ENCODE measurements at places on chromosomes 3 and 15. TPM values are rescaled to one million over a fixed set of nuclear protein-coding genes. Genes with fewer than 3 reads are reported as not detected.
A peak's percentile ranks its signal among the peaks of the same experiment; 100 is the strongest.

The C3orf85 gene
- total RNA-seq: not detected

The ARHGAP31 gene
- 14.6 TPM for total RNA-seq

DNA sequence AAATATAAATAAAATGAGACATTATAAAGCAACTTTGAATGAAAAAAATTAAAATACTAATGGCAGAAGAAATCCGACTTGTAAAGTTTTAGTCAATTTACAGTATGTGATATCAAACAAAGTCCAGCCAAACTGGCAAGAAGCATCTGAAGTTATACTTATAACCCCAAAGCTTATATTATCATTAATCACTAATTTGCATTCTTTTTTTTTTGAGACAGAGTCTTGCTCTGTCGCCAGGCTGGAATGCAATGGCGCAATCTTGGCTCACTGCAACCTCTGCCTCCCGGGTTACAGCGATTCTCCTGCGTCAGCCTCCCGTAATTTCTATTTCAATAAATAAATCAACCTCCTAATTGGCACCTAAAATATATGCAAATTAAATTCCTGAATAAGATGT, 80.1 kb downstream of the AQR start:
- DNase-seq: no peak

GRCh38 chr15:68627476-68627875, 48.7 kb downstream of the CORO2B start:
- DNase-seq: no peak

DNA sequence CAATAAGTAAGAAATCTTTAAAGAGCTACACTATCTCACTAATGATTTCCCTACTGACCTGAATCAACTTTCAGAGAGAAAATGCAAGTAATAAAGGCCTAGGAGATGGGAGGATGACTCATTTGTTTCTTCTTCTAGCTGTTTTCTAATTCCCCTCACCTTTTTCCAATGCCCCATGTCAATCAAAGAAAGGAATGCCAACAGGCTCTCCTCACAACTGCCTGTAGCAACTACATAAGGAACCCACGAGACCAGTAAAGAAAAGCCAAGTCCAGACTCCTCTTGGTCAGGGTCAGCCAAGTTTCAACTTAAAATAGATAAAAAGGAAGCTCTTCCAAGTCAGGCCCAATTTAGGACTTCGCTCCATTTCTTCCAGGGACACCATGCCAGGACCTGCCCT, 201.9 kb downstream of the TNIK start:
- no peak for DNase-seq

DNA sequence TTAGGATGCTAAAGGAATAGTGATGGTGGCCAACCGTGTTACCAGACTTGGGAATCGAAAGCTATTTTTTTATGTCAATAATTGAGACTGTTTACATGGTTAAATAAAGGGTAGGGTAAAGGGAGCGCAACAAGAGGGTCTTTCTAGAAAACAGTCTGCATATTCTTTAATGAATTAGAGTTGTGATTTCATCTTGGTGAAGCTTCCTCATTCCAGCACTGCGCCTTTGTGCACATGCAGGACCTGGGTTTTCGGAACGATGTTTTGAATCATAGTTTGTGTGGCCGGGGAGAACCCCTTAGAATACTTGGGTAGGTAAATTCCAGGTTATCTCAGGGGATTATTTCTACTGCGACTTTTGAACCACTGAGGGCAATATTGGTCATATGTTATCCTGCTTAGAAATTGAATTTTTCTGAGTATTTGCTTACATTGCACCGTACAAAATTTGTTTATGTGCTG, 1.3 kb downstream of the PIK3CA start:
- DNase-seq: peak; percentile 30

Data from Daoy (cell line).